Omental fat pad (tissue), 4 donors: ENCODE measurements at places on chromosomes 3 and 15.

- no peak for DNase-seq
These were observed 518 bp downstream of the OXSR1 start for GRCh38 chr3:38165722-38166387.

DNA sequence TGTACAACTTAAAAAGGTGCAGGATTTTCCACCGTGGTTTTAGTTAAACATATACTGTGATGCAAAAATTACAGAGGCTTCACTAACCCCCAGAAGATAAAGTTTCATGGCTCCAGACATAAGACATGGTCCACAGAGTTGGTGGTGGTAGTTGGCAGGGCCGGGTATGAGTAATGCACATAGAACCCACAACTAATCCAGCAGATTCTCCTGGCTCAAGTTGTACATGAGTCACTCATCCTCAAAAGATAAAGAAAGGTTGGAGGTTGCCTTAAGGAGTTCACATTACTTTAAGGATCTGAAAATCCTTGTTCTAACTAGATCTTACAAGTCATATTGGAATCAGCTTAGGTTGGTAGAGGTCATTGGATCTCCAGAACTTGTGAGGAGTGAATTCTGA is 98.3 kb upstream of the ZBTB20 start:
- no peak for DNase-seq

- no peak for DNase-seq
These were observed 77.1 kb upstream of the SNRPA1 start for GRCh38 chr15:101372149-101372577.

DNA sequence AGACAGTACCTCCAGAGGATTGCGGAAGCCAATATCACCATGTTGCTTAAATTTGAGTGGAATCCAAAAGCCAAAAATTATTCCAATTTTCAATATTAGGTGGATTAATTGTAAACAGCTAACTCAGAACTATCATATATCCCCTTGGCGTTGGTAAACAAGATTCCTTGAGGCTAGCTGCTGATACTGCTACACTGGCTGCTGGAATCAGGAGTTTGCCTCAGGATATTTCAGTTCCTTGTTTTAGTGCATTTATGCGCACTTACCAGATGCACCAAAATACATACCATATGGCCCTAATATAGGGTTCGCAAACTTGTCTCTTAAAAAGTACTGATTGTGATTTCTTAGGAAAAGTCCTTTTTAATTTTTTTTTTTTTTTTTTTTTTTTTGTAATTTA is 605.2 kb upstream of the NAALADL2 start:
- DNase-seq, result no peak

DNA sequence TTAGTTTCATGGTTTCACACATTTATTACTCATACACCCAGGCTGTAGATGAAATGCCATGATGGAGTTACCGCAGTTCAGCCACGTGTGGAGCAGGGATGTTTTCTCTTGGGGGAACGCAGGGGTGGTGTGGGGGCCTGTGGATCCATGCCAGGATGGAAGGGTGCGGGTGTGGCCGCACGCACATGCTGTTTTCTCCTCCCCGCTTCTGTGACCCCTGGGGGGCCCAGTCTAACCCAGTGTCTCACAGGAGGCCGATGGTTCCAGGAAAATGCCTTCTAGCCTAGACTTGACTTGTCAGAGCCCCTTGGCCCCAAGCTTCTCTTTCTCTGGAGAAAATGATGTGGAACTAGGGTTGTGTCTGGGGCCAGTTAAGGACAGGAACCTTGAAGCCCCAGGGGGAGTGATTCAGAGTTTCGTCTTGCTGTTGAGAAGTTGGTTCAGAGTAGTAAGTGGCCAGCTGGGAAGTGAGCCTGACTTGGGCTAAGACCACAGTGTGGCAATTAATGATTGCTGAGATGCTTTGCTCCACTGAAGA is 240.4 kb upstream of the BHLHE40 start:
- no peak for DNase-seq

DNA sequence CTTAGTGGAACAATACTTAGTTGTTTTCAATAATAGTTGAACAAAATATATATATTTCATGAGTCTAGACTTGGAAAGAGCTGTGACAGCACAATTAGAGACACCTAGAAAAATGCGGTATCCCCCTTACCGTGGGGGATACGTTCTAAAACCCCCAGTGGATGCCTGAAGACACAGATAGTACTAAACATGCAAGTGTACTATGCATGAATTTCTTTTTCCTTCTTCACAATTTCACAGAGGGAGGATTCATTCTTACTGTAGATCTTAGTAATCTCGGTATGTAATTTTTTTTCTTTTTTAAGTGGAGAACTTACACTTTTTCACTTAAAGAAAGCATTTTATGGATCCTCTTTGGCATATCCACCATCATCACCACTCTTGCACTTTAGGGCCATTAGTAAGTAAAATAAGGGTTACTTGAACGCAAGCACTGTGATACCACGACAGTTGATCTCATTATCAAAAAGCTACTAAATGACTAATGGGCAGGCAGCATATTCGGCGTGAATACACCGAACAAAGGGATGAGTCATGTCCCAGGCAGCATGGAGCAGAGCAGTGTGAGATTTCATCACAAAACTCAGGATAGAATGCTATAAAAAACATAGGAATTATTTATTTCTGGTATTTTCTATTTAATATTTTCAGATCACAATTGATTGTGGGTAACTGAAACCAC is 72.3 kb upstream of the ZNF280D start:
- no peak for DNase-seq

GRCh38 chr15:69718916-69719315 is 266.3 kb downstream of the RPLP1 start:
- DNase-seq, result no peak

DNA sequence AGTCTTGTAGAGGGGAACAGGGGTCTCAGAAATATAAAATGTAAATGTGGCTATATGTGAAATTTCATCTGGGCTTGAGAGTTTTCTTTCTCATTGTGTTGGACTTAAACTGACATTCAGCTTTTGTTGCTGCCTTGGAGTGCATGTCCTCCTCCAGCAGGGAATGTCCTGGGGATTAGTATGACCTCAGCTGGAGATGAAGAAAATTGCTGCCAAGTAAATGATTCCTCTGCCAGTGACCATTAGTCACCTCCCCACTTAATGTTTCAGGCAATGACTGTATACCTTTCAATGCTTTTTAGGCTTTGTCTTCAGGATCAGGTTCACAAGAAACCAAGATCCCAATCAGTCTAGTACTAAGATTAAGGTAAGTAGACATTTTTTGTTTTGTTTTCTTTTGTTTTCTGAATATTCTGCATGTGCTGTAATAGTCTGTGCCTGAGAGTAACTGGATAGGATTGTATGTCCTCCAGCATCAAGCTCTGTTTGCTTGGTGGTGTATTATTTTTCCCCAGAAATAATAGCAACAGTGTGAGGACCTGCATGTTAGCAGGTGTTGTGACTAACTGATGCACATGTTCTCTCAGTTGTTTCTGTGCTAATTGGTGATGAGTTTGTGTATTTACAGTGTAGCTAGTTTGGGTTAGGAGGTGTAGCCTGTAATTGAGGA is 18.1 kb upstream of the SLC22A13 start:
- no peak for DNase-seq

- DNase-seq, result no peak
These were observed 13.2 kb upstream of the CLRN1 start for GRCh38 chr3:150985711-150986110.

DNA sequence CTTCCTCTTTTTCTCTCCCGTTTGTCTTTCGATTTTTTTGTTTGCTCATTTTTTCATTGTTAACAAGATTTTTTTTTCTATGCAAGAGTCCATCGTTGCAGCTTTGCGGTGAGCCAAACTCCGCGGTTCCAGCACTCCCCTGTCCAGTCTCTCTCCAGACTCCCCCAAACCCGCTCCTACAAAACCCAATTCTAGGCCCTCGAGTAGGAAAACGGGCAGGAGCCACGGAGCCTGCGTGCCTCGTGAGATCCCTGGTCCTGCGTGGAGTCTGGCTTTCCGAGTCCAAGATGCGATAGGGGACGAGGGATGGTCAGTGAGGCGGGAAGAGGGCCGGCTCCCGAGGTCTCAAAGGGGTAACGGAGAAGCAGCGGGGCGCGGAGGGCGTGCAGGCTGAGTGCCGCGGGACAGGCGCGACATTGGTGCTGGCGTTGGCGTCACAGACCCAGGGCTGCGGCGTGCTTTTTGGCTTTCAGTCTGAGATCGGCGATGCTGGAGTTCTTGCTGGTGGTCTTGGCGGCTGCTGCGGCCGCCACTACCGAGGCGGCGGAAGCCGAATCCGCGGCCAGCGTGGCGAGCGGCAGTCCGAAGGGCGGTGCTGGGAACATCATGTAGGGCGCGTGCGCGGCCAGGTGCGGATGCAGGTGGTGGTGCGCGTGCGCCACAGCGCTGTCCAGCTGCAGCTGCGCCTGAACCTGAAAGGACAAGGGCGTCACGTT is 8.5 kb downstream of the SHOX2 start:
- DNase-seq, result no peak

DNA sequence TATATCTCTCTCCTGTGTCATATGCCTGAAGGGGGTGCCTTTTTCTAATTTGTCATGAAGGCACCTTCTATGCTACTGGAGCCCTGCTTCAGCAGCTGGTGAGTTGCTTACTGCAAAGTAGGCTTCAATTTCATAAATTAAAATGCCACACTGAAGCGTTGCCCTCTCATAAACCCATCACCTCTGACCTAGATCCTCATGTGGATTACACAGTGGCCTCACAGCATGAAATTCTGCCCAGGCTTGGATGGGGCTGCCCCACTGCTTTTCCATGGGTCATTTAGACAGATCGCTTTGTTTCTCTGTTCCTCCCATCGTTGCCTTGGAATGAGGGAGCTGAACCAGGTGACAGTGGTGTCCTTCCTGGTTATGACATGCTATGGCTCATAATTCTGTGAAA is 131.2 kb downstream of the RPL22L1 start:
- DNase-seq, result no peak

GRCh38 chr3:25226747-25227146 is 201.3 kb upstream of the RARB start:
- no peak for DNase-seq

GRCh38 chr15:63582718-63583426 is 14.3 kb upstream of the FBXL22 start:
- no peak for DNase-seq

DNA sequence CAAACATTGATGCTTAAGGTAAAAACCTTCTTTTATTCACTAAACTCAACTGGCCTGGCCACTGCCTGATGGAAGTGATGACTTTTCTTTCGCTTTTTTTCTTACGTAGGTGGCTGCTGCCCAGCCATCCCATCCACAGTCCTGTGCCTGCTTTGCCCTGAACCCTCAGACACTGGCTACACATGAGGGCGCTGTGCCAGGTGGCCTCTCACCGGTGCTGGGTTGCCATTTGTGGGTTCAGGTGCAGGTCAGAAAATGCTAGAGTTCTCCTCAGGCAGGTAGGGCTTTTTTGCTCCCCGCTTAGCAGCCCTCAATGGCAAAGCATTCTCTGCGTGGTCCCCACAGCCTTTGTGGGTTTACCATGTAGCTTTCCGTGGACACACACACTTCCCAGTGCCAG is 88.3 kb upstream of the PRR23E start:
- no peak for DNase-seq

DNA sequence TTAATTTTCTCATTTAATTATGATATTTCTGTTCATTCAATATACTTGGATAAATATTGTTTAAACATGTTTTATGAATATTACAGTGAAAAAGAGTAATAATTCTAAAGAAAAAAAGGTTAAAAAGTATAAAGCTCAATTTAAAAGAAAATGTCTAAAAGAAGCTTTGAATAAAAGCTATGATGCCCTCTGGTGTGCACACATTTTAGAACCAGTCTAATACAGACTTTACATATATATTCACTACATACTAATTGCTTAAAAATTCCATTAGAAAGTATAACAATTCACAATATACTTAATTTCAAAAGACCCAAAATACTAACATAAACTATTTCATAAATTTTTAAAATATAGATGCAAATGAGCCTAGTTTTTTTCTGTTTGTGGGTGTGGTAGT is 909.1 kb upstream of the ROBO1 start:
- DNase-seq, result no peak

GRCh38 chr3:132652640-132653270 is 6.9 kb downstream of the ACAD11 start:
- no peak for DNase-seq

DNA sequence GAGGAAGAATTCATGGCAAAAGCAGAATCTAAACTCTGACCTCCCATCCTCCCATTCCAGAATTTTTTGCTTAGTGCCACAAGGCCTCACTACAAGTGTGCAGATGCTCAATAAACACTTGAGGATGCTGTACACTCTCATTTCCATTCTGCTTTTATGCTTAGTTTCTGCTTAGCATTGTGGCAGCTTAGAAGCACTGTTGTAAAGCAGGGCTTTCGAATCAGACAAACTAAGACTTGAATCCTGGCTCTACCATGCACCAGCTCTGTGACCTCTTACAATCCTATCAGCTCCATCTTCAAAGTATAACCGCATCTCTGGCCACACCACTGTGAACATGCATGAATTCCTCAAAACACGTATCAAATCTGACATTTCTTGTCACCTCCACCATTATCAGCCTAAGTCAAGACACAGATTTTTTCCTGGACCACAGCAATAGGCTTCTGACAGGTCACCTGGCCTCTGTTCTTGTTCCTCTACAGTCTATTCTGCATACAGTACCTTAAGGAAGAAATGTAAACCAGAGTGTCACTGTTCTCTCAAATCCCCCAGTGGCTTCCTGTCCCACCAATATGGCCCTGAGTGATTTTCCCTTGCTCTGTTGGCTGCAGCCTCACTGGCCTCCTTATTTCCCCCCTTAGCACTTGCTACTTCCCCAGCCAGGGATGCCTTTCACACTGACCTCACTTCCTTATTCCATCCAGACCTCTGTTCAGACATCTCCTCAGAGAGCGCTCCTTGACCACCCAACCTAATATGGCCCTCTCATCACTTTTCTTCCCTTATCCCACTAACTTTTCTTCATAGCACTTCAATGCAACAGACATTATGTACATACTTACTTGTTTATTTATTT is 8.1 kb upstream of the PHC3 start:
- DNase-seq, result no peak

DNA sequence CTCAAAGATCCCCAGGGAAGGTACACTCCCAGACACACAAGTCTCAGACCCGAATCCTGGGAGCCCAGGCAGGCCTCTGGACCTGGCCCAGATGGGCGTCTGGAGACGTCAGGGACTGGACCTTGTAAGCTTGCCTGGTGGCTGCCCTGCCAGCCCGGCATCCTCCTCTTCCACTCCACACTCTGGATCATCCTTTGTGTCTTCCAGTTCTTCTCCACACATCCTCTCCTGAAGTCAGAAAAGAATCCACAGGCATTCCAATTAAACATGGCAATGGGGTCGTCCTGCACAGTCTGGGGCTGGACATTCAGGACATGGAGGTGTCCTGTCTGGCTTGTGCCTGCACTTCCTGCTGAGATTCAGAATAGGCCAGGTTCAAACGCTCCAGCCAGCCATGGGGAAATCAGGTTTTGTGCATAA is 208.8 kb upstream of the IGF1R start:
- DNase-seq, result no peak

DNA sequence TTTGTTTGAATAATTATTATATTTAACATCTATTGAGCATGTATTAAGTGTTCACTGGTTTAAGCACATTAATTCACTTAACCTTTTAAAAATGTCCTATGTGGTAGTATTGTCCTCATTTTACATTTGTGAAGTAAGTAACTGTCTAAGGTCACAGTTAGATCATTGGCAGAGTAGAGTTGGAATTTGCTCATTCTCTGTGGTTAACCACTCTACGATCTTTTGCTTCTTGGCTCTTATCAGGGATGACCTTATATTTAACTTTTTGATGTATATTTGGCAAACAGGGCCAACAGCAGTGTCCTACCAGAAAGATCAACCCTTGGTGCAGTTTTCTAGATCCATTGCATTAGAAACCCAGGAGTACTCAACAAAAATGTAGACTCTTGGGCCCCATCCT is 34.0 kb downstream of the PXK start:
- DNase-seq, result no peak
